Cardiac septum (tissue), 1 donor: ENCODE measurements at places on chromosomes 4 and X. TPM values are rescaled to one million over a fixed set of nuclear protein-coding genes. Genes with fewer than 3 reads are reported as not detected.

The DMP1 gene
- not detected for total RNA-seq

DNA sequence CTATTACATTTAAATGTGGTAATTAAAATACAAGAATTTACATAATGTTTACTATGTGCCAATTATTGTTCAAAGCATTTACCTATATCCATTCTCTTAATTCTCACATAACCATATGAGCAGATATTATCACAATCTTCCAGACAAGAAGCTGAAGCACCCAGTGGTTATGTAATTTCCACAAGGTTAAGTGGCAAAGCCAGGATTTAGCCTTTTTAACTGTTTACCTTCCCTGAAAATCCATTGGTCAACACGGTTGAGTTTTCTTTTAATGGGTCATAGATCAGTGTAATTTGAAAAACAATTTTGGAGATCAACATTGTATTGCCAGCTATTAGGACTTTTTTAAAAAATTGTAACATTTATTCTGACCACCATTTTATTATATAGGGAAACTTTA lies 11.4 kb downstream of the HSPA4L start:
- DNase-seq, result no peak

DNA sequence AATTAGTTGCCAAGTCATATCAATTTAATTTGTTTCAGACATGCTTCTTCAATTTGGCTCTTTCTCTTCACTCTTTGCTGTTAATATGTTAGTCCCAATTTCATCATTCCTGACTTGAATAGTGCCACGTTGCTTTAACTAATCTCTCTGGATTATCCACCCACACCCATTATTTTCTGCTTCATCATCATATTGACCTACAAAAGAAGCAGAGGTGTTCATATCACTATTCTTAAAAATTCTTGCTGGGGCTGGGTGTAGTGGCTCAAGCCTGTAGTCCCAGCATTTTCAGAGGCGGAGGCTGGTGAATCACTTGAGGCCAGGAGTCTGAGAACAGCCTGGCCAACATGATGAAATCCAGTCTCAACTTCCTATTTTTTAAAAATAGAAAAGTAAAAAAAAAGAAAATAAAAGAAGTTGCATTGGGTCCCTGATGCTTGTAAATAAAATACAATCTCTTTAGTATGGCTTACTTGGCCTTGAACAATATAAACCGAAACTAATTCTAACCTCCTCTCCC lies 65.7 kb upstream of the KCNIP4 start:
- no peak for DNase-seq

The UGT8 gene
- 0.32 TPM for total RNA-seq

- no peak for DNase-seq
These were observed 473 bp upstream of the VAMP7 start for GRCh38 chrX:155880586-155881157.

GRCh38 chr4:5825321-5826041 lies 67.4 kb downstream of the CRMP1 start:
- no peak for DNase-seq

DNA sequence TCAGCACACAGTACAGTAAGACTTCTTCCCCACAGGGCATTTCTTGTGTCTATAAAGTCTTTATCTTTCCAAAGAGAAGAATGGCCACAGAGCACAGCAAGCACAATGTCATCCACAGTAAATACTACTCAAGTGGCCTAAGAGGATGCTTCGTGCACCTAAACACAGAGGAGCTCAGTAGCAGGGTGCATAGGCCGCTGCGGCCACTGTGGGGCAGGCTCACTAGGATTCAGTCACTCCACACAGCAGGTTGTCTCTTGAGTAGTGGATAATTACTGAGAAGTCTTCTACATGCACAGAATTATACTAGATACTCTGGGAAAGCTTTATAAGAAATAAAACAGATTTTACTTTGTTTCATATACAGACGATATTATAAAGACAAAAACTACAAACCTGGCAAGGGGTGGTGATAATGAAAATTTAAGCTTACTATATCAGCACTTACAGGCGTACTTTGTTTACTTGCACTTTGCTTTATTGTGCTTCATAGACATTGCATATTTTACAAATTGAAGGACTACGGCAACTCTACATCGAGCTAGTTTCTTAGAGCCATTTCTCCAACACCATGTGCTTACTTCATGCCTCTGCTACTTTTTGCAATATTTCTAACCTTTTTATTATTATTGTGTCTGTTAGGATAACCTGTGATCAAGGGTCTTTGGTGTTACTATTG lies 78.5 kb downstream of the PRDM5 start:
- no peak for DNase-seq

The LARP1B gene
- 24.2 TPM for total RNA-seq

- no peak for DNase-seq
These were observed 171.3 kb downstream of the BTC start for GRCh38 chr4:74623041-74623440.

The PRICKLE3 gene
- total RNA-seq, result 10.3 TPM

- no peak for DNase-seq
These were observed 180.9 kb upstream of the AADAT start for GRCh38 chr4:170270628-170271027.

GRCh38 chr4:76022677-76023076 lies 620 bp downstream of the CXCL10 start:
- no peak for DNase-seq

DNA sequence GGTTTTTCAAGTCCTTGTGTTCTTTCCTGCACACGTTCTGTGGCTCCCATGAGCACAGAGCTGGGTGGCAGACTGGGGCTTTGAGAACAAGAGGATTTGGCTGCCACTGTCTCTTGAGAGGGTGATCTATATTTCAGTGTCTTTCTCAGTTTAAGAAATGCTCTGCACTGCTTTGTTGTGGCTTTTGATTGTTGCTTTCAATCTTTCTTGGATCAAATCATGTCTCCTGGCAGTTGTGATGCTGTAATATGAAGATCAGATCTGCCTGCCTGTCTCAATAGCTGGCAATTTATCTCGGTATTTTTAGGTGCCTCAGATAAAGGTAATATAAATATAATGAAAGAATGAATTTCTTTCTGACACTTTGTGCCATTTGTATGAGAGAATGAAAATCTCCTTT lies 273.3 kb upstream of the LCORL start:
- no peak for DNase-seq
